ENCODE measurements at places on chromosomes 6 and 20.

GRCh38 chr6:11752360-11752759 lies 26.2 kb downstream of the ADTRP start:
- no peak for DNase-seq

- DNase-seq: no peak
Measured at GRCh38 chr6:170028629-170029345, 262.1 kb downstream of the DLL1 start.

DNA sequence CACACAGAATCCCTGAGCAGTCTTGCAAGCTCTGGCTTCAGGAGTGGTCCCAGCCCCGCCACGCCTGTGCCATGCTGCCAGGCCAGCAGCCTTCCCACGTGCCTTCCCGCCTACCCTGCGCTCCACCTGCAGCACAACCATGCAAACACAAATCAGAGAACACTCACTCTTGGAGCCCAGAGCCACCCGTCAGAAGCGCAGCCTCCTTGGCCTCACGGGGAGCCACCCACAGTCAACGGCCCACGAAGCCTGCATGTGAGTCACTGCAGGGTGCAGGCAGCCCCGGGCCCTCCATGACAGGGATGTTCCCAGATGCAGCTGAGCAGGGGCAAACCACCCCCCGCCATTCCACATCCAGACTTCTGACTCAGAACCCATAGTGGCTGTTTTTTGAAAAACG lies 217.0 kb downstream of the DLL1 start:
- DNase-seq: no peak

GRCh38 chr6:152952045-152952444 lies 30.8 kb downstream of the FBXO5 start:
- DNase-seq: no peak

DNA sequence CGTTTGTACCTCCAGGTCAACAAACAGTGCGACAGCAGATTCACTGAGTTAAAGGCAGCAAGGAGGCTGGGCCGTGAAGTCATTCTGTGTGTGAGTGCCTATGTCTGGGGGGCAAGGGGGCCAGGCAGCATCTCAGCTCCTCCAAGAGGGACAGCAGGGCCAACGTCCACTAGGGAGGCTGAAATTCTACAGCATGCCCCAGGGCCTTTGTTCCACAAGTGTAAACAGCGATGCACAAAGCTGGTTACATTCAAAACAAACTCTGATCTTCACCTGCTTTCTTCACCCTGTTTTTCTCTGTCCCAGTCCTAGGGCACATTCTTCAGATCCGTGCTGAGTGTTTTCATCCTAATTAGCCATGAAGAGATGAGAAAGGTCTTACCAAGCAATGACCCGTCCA lies 41.1 kb downstream of the PXDC1 start:
- DNase-seq: no peak

- DNase-seq: no peak
Measured at GRCh38 chr6:26019261-26019830, 56.7 kb downstream of the TRIM38 start.

GRCh38 chr20:38119446-38119845 lies 45.6 kb downstream of the TGM2 start:
- DNase-seq: no peak

DNA sequence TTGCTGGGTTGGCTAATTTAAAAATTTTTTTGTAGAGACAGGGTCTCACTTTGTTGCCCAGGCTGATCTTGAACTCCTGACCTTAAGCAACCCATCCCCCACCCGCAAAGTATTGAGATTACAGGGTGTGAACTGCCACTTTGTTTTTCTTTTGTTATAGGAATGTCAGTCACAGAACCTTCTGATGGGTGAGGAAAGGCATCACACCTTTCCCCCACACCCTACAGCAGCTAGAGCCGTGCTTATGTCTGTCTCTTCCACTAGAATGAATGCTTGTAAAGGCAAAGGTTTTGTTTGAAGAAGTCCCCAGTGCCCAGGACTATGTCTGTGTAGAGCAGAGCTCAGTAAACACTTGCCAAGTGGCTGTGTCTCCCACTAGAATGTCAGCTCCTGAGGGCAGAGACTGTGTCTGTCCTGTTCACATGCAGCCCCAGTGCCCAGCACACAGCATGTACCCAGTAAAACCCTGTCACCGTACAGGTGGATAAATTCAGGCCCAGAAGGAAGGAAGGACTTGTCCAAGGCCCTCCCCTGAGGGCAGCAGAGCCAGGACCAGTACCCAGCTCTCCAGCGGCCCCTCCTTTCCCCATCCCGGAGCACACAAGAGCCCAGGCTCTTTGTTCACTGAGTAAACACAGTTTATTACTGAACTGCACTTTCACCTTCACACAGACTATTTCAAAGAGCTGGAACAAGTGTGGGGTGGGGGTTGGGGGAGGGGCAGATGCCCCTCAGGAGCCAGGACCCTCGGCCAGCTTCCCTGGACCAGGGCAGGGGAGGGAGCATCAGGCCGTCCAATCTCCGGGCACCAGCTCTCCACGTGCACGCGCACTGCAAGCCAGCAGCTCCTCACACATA lies 26.4 kb downstream of the COX4I2 start:
- DNase-seq: no peak

DNA sequence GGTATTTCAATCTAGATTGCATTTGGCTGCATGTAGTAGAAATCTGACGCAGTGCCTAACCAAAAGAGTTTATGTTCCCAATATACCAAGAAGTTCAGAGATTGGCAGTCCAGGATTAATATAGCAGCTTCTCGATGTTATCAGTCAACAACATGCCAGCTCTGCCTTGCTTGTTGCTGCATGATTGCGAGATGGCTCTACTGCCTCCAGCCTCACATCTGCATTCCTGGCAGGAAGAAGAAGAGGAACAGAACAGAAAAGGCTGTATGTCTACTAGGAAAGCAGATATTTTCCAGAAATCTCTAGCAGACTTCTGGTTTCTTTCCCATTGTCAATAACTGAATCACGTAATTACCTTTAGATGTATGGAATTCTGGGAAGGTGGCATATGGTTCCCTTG lies 60.8 kb downstream of the SLC35D3 start:
- DNase-seq: no peak

DNA sequence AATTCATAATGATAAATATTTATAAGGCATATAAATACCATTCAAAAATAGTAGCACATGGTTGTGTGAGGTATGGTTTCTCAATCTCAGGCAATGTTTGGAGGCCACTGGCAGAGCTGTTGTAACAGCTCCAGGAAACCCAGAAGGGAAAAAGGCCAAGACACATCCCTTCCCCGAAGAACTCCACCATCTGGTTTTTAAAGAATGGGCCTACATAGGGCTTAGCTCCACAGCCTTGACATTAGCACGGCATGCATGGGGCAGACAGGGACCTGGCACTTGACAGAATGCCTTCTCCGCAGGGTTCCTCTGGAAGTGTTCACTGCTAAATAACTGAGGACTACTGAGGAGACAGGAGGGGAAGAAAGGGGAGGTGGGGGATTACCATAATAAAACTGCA lies 16.1 kb upstream of the FOXO3 start:
- DNase-seq: no peak

DNA sequence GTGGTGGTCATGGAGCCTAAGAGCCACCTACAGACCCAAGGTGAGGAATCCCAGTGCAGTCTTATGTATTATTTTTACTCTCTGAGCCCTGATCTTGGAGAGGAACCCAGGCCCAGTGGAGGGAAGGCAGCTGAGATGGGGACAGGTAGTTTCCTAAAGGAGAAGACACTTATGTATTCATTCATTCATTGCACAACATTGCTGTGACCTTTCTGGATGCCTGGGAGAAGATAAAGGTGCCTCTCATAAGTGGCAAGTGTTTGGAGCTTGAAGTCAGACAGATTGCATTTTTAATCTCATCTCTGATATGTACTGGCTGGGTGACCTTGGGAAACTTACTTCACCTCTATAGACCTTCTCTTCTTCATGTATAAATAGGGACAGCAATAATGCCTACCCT lies 111.1 kb downstream of the CEBPB start:
- DNase-seq: no peak

- no peak for DNase-seq
Measured at GRCh38 chr6:85494547-85495536, 45.0 kb downstream of the NT5E start.

GRCh38 chr20:41072915-41073314 lies 44.3 kb downstream of the TOP1 start:
- no peak for DNase-seq

GRCh38 chr6:2102966-2103365 lies 142.4 kb downstream of the GMDS start:
- no peak for DNase-seq

DNA sequence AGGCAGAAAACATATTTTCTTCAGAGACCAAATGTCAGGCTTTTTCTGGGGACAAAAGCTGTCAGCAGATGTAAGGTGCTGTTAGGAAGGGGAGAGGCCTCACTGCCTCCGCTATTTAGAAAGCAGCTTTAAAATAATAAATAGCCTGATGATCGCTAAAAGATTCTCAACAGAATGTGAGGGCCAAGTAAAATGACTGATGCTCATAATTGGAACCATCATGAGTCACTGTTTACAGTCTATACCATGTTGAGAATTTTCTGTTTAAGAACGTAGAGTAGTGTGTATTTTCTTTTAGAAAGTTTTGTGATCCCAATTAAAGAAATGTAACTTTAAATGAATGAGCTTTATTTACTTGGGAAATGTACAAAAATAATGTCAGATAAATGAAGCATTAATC lies 220.0 kb downstream of the CLIC5 start:
- no peak for DNase-seq

DNA sequence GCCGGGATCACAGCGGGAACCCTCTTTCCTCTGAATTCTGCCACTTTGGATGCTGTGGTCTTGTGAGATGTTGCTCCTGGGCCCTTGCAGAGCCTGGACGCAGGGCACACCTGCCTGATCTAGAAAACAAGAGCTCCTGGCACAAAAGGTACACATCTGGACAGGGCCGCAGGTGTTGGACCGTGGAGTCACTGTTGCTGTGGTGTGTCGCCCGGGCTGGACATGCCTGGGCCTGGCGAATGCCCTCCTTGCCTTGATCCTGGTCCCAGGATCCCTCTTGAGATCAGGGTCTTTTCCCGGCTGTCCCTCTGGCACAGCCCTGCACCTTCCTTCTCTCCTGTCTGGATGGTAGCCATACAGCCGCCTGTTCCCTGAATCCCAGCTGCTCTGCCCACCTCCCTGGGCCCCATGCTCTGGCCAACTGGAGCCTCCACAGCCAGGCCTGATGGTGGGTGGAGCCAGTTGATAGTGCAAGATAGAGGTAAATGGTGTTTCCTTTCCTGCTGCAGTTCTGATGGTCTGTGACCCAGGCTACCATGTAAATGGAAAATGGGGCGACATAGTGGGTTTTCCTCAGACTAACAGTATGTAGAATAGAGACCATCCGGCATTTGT lies 5.0 kb downstream of the FOXP4 start:
- no peak for DNase-seq

DNA sequence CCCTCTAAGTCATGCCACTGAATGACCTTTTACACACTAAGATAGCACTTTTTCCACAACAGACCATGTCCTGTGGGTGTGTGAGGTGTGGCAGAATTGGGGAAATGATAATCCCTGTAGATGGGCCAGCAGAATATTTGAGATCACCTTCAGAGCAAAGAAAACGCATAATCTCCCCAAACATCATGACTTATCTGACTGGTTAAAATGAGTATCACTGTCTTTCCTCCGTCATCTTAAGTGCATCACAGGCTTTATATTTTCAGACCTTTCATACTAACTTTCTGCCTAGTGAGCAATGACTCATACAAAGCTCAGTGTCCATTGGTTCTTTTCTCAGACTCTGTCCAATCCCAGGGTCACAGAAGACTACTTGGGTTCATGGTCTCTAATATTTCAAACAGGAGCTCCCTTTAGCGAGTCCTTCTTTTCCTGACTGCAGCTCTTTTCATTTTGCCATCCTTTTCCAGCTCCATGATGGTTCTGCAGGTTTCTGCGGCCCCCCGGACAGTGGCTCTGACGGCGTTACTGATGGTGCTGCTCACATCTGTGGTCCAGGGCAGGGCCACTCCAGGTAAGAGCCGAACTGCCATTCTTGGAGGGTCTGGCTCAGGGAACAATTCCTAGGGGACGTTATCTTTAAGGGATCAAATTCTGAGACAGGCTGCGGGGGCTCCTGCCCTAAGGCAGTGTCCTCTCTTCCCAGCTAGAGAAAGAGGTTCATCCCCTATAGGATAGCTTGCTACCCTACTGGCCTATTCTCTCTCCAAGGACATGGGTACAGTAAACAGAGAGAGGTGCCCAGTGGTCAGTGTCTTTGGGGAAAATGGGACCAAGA lies at the start of gene HLA-DPB1:
Gene HLA-DPB1 (plus strand): TSS at position 423 of the 838 bp plus-strand sequence. CDS start 52 bp downstream, at position 475.
- peak; percentile 86 for DNase-seq

DNA sequence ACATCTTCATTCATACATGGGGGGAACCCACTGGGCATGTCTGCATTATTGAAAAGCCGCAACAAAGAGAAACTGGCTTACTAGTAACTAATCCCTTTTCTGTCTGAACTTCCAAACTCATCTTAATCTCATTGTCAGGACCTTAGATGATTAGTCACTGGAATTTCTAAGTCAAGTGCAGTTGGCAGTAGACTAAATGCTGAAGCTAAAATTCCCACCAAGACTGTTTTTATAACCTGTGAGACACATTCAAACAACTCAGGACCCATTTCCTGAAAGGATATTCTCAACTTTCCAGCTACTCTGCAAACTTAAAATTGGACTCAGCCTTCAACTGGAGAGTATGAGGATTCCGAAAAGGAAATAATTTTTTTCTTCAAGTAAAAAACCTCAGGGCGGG lies 94.8 kb upstream of the SCAF8 start:
- DNase-seq: no peak

- DNase-seq: peak; percentile 57
Measured at GRCh38 chr6:84774157-84774984, 10.0 kb upstream of the TBX18 start.

- DNase-seq: no peak
Measured at GRCh38 chr20:61297986-61298385, 45.9 kb downstream of the CDH4 start.

DNA sequence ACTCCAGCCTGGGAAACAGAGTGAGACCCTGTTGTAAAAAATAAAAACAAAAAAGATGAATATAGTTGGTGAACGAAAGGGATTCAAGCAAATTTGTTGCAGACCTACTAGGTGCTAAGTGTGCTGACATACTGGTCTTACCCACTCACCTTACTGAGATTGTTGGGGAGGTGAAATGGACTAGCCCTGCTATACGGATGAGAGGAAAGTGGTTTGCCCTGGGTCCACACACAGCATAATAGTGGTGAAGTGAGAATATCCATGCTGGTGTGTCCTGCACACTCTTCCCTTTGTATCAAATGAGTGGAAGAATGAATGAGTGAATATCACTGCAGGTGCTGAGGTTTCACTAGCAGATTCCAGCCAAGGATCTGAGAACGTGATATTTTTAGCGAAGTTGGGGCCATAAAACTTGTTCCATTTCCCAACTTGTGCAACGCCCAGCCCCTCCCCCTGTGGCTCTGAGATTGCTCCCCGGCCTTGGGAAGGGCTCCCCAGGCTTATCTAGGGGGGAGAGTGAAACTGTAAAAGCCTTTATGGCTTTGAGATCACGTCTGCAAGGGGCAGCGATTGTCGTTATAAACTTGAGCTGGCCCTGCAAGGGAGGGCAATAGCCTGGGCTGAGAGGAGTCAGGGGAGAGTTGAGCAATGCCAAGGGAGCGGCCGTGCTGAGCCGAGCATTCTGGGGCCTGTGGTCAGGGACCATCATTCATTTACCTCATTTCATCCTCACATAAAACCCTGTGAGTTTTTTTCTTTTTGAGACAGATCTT lies 33.2 kb upstream of the TTPAL start:
- DNase-seq: no peak

GRCh38 chr6:156449128-156449527 lies 328.1 kb upstream of the ARID1B start:
- no peak for DNase-seq

Data from GM10248 (cell line).